NCI-H2171 (cell line): ENCODE measurements at places on chromosomes 1 and 21.

DNA sequence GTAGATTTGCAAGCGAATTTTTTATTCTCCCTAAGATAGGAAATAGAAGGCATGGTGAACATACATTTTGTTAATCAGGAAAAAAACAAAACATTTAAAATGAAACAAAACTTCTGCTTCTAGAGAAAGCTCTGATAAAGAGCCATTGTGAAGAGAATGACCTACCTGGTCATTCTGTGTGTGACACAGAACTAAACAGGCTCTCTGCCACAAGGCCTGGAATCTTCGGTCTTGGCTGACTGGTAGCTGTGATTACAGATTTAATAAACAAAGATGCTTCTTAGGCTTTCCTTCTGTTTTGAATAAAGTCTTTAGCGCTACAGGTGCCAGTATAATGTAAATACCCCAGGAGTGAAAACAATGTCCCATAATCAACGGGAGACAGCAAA is 22.1 kb downstream of the SLC35D1 start:
- DNase-seq, result no peak

- DNase-seq, result no peak
These were observed 45.7 kb downstream of the WNT9A start for GRCh38 chr1:227901906-227902640.

- no peak for DNase-seq
These were observed 23.6 kb downstream of the VASH2 start for GRCh38 chr1:212973899-212974298.

GRCh38 chr1:154400381-154400801 is 4.8 kb upstream of the IL6R start:
- DNase-seq, result no peak

DNA sequence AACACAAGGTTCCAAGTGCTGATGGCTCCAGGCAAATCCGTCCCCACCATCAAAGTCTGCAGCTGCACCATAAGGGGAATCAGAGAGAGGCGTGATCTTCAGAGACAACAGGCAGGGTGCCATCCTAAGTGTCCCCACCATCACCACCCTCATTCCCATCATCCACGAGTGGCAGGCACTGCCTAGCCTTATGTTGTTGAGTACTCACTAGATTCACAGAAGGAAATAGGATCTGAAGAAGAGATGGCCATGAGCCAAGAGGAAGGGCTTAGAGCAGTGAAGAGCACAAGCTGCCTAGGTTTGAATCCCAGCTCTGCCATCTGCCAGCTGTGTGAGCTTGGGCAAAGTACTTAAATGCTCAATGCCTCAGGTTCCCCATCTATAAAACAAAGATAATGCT is 207.3 kb upstream of the CSF3R start:
- peak; percentile 59 for DNase-seq

GRCh38 chr1:43466403-43466802 is 12.7 kb upstream of the HYI start:
- DNase-seq, result no peak

- no peak for DNase-seq
These were observed 301.5 kb downstream of the RRAGC start for GRCh38 chr1:38558055-38558454.

GRCh38 chr1:98556521-98557158 is 104.9 kb upstream of the SNX7 start:
- no peak for DNase-seq

DNA sequence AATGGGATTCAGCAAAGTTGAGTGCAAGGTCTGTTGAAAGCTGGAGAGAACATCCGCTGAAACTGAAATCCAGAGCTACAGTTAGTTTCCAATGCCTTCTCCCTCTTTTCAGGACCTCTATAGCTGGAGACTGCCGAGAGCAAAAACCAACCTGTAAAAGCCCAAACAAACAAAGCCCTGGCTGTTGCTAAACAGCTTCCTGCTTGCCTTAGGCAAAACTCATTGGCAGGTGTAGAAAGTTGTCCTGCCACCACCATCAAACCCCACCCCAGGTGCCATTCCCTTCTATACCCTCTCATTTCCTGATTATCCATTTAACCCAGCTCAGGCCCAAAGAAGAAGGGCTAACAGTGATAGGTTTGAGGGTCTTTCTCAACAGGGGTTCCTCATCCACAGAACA is 24.7 kb downstream of the SCYL3 start:
- DNase-seq, result no peak

DNA sequence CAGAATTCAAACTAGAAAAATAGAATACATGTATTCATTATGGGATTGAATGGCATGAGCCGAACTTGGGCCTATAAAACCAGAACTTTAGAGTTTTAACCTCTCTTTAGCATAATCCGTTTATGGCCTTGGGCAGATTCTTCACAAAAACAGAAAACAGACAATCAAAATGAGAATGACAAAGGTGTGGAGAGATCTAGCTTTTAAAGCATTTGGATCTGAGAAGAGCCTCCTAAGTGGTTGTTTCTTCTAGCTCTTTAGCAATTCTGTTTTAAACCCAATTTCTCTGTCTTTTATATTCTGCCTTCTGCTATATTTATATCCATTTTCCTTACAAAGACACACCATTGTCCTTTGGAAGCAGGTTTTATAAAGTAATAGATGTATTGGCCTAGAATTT is 160.2 kb downstream of the RPS6KC1 start:
- DNase-seq, result no peak

DNA sequence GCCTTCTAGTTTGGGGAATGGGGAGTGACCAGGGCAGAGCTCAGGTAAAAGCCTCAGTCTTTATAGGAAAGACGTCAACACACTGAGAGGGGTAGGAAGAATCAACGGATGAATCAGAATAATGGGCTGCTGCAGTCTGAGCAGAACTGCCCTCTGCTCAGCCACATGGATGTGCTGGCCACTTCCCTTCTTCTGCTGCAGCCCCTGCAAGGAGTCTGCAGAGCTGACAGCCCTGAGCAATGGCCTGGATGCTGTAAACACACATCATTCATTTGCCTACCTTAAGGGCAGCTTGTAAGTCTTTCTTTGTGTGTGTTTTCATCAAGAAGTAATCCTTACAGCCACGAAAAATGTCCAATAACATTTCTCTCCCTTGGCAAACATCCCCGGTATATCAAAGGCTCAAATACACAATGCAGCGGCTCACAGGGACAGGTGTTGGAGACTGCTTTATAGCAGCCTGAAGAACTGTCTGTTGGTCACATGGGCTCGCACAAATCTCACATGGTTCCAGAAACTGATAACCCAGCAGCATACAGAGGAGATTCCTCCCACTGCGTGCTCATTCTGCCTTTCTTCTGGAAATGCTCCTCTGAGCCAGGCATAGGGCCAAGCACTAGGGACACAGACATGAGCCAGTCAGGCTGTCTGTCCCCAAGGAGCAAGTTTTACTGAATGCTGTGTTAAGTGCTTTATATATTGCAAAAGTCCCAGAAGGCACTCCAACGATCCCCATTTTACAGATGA is 110.1 kb downstream of the HMGB4 start:
- DNase-seq, result no peak

DNA sequence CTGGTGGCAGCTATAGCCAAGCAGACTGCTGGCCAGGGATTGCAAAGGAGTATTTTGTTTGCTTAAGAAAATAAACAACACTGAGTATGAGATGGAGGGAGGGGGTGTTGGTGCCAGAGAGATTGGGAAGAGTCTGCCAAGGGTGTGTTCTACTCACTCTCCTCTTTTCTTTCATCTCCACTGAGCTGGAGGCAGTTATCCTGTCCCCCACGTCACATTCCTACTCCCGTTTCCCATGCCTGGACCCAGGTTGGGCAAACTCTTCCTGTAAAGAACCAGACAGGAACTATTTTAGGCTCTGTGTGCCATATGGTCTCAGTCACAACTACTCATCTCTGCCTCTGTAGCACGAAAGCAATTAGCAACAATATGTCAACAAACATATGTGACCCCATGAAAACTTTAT is 1.4 kb upstream of the IL24 start:
- peak; percentile 51 for DNase-seq

DNA sequence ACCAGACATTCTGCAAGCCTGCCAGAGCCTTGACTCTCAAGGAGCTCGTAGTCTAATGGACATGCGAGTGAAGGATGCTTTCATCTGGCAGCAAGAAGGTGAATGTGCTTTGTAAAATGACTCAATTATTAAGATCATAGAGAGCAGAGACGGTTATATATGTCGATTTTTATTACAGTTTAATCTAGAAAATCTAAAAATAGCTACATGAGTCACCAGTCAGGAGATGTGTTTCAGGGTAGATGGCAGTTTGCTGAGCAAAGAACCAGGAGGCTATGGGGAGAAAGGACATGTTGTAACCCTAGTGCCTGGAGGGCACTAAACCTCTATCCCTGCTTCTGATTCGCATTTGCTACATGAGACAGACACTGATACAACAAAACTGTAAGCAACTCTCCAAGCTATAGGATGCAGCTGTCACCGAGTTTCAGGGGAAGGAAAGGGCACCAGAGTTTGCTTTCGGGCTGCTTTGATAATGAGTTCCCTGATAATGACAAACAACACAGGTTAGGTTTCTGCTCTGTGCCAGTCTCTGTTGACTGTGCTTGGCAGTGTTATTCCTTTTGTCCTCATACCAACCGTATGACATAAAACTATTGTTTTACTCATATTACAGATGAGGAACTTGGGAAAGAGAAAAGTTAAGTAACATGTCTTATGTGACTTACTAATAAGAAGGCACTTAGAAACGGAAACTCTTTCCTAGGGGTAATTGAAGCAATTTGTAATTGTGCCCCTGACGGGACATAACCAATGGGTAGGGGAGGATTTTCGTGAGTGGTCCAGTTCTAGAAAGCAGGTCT is 43.2 kb downstream of the C1orf198 start:
- peak; percentile 56 for DNase-seq

GRCh38 chr21:44534688-44535087 is 5.3 kb downstream of the KRTAP10-1 start:
- no peak for DNase-seq

GRCh38 chr1:180791806-180792205 is 120.9 kb upstream of the KIAA1614 start:
- no peak for DNase-seq

- no peak for DNase-seq
These were observed 123.9 kb upstream of the DUSP10 start for GRCh38 chr1:221865808-221866207.
